T-helper 17 cell (primary cell): ENCODE measurements at places on chromosomes 5 and 9. TPM values are rescaled to one million over a fixed set of nuclear protein-coding genes. Genes with fewer than 3 reads are reported as not detected.

DNA sequence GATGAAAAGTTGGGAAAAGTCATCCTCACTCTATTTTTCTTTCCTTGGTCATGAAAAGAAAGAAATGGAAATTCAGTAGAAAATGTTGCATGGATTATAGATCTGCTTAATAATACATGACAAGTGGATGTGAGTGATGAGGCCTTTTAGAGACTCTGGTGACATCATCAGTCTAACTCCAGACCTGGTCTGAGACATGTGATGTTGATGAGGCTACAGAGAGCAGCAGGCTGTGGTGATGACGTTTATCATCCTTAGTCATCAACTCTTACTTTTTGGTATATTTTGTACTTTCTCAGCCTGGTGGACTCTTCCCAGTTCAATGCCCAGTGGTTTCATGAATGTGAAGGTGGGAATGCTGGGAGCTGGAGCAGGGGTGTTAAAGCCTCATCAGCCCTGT, 116.4 kb downstream of the TTLL11 start:
- DNase-seq: no peak

DNA sequence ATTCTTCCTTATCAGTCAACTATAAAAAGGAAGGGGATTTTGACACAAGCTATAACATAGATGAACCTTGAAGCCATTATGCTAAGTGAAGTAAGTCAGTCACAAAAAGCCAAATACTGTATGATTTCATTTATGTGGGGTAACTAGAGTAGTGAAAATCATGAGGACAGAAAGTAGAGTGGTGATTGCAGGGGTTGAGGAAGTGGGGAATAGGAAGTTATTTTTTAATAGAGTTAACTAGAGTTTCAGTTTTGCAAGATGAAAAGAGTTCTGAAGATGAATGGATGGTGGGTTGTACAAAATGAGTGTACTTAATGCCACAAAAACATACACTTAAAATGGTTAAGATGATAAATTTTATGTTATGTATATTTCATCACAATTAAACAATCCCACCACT, 65.4 kb upstream of the FAM174A start:
- DNase-seq: no peak

DNA sequence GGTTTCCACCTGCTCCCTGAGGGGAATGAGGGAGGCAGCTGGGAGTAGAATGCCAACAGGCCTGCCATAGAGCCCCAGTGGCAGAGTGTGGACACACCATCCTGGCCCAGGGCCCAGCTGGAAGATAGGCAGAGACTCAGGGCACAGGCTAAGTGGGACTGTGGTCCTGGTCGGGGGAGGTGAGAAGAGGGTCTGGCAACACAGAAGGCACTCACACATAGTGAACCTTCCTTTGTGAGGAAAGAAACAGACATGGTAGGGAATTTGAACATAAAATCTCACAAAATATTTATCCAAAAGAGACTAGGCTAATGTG, 41.2 kb downstream of the WDR36 start:
- no peak for DNase-seq

- DNase-seq: no peak
Measured at GRCh38 chr9:120663380-120663779, 50.9 kb downstream of the MEGF9 start.

DNA sequence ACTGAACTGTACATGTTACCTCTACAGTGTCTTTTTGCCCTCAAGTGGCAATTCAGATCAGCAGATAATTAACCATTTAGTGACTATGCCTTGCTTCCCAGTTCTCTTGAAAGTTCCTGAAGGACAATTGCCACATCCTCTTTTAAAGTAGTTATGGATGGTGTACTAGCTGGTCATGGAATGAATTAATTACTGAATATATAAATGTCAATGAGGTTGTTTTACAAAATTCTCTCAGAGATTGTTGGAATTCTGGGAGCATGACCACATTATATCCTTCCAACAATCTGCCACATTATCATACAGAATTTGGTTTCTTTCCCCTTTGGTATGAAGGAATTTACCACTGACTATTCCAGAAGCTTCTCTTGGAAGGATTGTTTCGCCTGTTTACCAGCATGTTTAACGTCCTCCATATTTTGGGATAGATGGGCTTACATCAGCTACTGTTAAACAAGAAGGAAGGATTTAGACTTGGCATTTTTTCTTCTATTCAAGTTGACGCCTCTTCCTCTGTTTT, 176.4 kb downstream of the CD180 start:
- no peak for DNase-seq

DNA sequence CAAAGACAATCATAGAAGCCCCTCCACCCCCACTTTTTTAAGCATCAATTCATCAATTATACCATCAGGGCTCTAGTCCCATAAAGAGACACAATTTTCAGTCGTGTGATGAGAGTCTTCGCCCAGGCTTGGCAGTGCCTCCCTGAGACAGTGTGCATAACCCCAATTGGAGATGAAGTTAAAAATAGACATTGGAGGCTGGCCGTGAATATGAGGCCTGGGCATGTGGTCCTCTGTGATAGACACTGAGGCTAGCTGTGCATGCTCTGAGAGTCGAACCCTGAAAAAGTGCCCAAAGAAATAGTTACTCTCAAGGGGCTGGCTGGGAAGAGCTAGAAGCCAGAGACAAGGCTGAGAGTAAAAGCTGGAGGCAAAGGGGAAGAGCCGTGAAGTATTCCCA, 248.6 kb upstream of the NR4A3 start:
- no peak for DNase-seq

- no peak for DNase-seq
Measured at GRCh38 chr5:166068547-166069335, 2222.7 kb upstream of the WWC1 start.

DNA sequence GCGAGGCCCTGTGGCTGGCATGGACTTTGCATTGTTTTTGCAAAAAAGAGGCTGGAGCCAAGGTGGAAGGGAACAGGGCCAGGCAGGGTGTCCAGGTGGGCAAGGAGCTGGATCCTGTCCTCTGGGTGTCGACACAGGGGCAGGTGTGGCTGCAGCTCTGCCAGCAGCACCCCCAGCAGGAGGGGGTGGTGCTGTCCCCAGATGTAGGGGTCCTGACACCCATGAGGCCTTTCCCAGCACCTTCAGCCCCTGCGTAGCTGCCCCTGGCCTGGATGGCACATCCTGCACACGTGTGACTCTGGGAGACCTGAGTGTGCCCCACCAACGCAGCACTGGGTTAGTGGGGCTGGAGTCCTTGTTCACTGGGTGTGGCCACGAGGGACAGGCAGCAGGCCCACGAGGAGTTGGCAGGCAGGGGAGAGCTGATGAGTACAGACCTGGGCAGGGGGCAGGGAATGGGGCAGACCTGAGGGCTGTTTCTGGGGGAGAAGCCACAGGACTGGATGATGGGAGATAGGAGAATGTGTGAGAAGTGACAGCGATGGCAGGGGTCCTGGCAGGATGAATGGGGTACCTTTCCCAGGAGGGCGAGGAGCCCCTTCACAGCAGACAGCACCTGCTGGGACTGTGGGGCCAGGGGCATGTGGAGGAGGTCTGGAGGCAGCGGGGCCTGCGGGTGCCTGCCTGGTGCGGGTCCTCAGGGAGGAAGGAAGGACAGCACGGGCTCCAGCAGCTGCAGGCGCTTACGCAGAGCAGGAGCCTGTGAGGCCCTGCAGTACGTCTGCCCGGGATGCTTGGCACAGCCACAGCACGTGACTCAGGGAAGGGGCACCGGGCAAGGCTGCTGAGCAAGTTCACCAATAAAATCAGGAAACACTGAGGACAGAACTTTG, 3.6 kb upstream of the RASGEF1C start:
- no peak for DNase-seq

- DNase-seq: no peak
Measured at GRCh38 chr9:134742822-134743535, 101.4 kb downstream of the COL5A1 start.

GRCh38 chr5:80070338-80071056, 35.3 kb downstream of the THBS4 start:
- no peak for DNase-seq

DNA sequence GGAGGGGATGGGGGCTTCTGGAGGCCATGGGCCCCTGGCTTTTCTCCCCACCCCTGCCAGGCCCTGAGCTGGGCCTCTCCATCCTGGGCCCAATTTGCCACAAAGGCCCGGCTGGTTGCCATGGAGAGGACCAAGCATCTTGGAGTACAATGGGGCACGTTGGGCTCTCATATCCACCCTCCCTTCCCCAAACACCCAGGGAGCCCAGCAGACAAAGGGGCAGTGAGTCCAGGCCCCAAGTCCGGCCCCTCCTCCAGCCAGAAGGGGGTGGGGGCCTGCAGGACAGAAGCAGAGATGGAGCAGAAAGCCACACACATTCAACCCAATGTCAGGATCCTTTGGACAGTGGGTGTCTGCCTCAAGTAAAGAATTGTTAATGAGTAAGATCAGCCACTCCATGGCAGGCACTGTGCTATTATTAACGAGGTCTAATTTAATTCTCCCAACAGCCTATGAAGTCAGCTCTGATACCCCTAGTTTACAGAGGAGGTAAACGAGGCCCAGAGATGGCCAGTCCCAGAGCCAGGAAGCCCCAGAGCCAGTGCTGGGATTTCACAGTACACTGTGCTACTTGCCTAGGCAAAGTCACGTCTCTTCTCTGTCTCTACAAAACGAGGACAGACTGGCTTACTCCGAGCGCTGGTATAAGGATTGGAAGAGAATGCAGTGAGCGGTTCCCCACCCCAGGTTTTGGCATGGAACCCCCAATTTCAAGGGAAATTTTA, 2.3 kb downstream of the CRB2 start:
- no peak for DNase-seq

DNA sequence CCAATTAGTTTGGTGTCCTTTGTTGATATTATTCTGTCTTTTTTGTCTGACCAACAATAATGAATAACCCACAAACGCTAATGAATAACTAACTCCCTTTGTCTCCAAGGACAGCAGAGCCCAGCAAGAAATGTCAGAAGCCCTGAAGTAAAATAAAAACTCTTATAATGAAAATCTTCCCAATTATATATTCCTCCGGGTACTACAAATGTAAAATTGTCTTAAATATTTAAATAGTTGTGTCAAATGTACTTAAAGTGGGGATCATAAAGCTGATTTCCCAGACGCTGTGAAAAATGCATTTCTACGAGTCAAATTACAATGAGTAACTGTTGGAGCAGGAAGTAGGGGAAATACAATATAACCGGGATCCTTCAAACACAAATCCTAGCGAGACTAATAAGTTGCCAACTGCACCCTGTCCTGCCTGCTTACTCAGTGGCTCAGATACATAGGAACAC, 22.3 kb downstream of the GLIS3 start:
- DNase-seq: no peak

DNA sequence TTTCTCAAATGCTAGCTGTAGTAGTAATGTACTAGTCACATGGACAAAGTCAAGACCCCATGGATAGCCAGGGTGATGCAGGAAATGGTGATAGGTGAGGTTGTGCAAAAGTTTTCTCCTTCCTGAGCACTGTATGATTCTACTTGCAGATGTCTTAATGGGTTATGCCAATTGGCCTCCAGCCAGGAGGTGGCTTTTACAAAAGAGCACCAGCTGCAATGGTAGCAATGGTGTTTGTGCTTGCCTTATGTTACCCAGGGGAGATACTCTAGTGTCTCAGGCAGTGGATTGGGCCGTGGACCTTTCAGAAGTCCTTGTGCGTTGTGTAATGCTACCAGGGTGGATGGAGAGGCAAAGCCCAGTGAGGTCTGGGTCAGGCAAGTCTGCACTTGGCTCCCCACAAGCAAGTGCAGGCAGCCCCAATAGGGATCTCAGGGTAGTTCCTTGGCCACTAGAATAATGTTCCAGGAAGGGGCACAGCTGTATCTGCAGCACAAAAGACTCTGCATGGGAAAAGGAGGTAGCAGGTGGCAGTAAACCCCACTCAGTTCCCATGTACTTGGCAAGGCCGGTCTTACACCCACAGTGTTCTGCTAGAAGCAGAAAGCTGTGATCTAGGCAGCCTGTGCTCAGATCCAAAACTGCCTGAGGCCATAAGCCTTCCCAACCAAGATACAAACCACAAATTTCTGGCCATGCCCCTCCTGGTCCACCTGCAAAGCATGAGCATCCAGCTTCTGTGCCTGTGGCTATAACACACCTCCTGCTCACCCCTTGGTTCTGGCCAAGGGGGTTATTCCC, 46.4 kb upstream of the EDIL3 start:
- DNase-seq: no peak

DNA sequence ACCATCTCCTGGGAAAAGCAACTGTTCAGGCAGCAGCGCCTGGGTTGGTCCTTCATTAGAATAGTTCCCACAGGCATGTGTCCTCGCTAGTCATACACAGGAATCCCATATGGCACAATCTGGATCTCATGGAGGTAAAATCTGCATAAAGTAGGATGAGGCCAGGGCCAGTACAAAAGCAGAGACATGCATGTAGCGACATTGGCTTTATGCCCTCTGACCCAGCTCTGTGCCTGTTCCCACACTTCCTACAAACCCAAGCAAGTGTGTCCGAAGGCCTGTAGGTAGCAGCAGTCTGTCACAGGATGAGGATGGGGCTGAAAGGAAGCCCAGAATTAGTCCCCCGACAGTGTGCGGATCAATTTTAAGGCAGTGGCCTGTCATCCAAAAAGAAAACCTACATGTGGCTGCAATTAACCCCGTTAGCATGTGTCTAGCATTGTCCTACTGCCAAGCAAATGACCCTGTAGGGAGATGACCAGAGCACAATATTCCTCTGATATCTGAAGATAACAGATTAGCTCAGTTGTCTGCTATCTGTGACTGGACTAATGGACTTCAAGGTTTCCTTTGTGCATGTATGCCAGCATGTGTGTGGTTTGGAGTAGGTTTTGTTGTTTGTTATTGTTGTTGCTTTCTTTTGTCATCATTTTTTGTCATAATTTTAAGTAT, 178.8 kb downstream of the TMEM161B start:
- DNase-seq: no peak

- no peak for DNase-seq
Measured at GRCh38 chr9:127521919-127522304, 70.6 kb downstream of the LRSAM1 start.

- no peak for DNase-seq
Measured at GRCh38 chr5:59275170-59275509, 618.4 kb downstream of the PDE4D start.

- DNase-seq: no peak
Measured at GRCh38 chr5:61599370-61600122, 267.5 kb downstream of the ZSWIM6 start.

- DNase-seq: no peak
Measured at GRCh38 chr9:96721303-96721702, 56.6 kb downstream of the ZNF510 start.

FGF1 gene
- total RNA-seq: not detected

FCN2 gene
- not detected for total RNA-seq

HMHB1 gene
- not detected for total RNA-seq

RMI1 gene
- 2.7 TPM for total RNA-seq

PCDHA10 gene
- total RNA-seq: not detected

PCDHGA4 gene
- not detected for total RNA-seq
